ENCODE measurements at places on chromosomes 3 and 15.

- no peak for DNase-seq
These were observed 4.9 kb downstream of the TM2D3 start for GRCh38 chr15:101647251-101647650.

GRCh38 chr15:93060336-93061248 is 28.4 kb downstream of the RGMA start:
- DNase-seq, result no peak

DNA sequence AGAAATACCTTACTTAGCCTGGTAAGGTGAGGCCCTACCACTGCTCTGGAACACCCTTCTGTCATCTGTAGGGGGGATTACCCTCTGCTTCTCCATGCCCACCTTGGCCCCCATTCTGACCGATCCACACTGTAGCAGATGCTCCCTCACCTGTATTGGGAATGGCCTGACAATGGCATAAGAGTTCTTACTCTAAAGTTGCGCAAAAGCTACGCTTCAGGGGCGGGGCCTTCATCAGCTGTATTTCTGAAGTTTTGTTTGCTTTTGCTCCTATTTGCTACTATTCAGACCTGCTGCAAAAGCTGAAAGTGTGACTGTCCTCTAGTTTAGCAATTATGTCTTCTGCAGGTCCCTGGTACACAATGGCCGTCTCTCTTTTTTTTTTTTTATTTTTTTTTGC is 252.6 kb downstream of the TLE3 start:
- DNase-seq, result no peak

GRCh38 chr15:31070867-31071266 is 30.7 kb downstream of the TRPM1 start:
- DNase-seq, result no peak

- no peak for DNase-seq
These were observed 17.3 kb downstream of the IGF2BP2 start for GRCh38 chr3:185807445-185808068.

DNA sequence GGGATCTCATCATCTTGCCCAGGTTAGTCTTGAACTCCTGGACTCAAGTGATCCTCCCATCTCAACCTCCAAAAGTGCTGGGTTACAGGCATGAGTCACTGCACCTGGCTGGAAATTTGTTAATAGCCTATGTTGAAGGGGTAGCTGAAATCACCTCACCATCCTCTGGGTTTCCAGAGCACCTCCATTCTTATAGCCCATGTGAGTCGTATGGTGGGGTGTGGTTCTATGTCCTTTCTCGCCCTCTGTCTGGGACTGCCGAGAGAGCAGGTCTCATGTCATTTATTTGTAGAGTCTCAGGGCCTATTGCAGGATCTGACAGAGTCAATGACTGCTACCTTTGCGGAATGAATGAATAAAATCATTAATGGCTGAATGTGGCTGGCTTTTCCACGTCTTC is 20.9 kb downstream of the CEMIP start:
- DNase-seq, result no peak

DNA sequence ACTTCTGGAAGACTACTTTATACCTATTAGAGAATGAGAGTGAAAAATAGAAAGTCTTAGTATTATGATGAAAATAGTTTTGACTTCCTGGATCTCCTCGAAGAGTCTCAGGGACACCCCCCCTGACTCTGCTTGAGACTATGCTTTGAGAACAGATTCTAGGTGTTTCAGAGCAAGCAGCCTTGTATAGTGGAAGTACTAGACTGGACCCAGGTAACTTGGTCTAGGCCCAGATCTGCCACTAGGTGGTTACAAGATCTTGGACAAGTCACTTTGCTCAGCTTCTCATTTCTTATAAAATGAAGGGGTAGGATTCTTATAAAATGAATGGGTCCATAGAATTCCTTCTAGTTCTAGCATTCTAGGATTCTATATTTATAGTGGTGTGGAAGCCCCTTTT is 9.1 kb downstream of the ABHD5 start:
- DNase-seq, result no peak

GRCh38 chr3:182954553-182955235 is 25.6 kb downstream of the DCUN1D1 start:
- no peak for DNase-seq

- DNase-seq, result no peak
These were observed at the start of gene CCDC33 for GRCh38 chr15:74235962-74236361. Gene CCDC33 (plus strand): TSS chr15:74236326. CDS start chr15:74236720, 394 bp downstream.

GRCh38 chr15:72933976-72934375 is 118.3 kb upstream of the NEO1 start:
- no peak for DNase-seq
